Activated CD4-positive, alpha-beta T cell treated with anti-CD3 and anti-CD28 coated beads for 1 hour (primary cell): ENCODE measurements at places on chromosomes 6 and 20.

- DNase-seq, result no peak
These were observed 231.9 kb upstream of the RNF24 start for GRCh38 chr20:4247261-4247660.

GRCh38 chr6:116475141-116475540 is 14.0 kb downstream of the CALHM6 start:
- no peak for DNase-seq

GRCh38 chr6:159255434-159255951 is 86.3 kb downstream of the FNDC1 start:
- DNase-seq, result no peak

- DNase-seq, result no peak
These were observed 41.4 kb upstream of the KCNB1 start for GRCh38 chr20:49523767-49524360.

- no peak for DNase-seq
These were observed 58.5 kb downstream of the MAP7 start for GRCh38 chr6:136491754-136492153.

DNA sequence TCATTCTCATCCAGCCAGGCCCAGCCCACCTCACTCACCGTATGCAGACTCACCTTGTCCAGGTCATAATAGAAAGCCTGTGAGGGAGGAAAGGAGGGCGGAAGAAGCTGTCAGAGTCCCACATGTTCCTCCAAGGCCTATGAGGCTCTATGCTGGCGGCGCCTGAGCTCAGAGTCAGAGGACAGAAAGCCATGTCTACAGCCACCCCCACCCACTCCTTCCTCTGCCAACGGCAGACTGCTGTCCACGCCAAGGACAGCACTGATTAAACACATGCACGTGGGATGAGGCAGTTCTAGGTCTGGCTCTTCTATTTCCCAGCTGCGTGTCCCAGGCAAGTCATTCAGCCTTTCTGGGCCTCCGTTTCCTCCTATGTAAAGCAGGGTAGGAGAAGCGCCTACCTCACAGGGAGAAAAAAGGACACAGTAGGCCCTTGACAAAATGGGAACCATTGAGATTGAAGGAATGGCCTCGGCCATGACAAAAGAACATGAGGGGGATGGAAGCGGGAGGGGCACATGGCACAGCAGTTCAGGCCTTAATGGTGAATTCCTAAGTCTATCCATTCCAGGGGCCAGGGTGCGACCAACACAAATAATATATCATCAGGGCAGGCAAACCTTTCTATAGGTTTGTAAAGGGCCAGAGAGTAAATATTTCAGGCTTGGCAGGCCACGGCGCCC is 80.1 kb downstream of the RIPOR3 start:
- DNase-seq, result no peak
